ENCODE measurements at places on chromosomes 4 and X. TPM values are rescaled to one million over a fixed set of nuclear protein-coding genes. Genes with fewer than 3 reads are reported as not detected.

The SHISA3 gene
- total RNA-seq = 1.5 TPM

The SULT1E1 gene
- total RNA-seq = 72.5 TPM

The GPR173 gene
- 2.2 TPM for total RNA-seq

The SPATA18 gene
- total RNA-seq = 12.3 TPM

The MAGEB18 gene
- total RNA-seq = not detected

- H3K27me3 ChIP-seq = no peaks in the 10 kb centered on the region
- no peak for DNase-seq
- H3K4me3 ChIP-seq = no peak overlapping the region
- H3K36me3 ChIP-seq = no peaks in the 10 kb centered on the region
These were observed 10.4 kb downstream of the SLC10A7 start for GRCh38 chr4:146511381-146511780.

DNA sequence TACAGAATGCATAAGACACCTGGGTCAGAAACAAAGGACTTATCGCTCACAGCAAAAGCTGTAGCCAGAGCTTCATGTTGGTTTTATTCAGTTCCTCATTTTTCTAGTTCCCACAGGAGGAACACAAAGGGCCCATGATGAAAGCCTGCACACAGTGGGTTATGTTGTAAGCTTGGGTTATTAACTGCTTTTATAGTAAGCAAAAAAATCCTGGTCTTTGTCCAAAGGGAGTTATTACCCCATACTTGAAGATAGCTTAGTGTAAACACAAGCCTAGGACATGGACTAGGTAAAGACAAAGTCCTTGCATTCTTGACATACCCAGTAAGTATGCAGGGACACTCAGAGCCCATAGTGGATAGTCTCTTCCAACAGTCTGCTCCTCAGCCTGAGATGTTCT, 11.7 kb downstream of the BBS12 start:
- DNase-seq = peak; percentile 54
- no peaks in the 10 kb centered on the region for H3K36me3 ChIP-seq
- peaks cover 3% of the 10 kb centered on the region for H3K4me1 ChIP-seq
- no peak overlapping the region for H3K4me3 ChIP-seq
- H3K27me3 ChIP-seq = no peaks in the 10 kb centered on the region
- peak overlapping the region; percentile 62 for H3K27ac ChIP-seq

DNA sequence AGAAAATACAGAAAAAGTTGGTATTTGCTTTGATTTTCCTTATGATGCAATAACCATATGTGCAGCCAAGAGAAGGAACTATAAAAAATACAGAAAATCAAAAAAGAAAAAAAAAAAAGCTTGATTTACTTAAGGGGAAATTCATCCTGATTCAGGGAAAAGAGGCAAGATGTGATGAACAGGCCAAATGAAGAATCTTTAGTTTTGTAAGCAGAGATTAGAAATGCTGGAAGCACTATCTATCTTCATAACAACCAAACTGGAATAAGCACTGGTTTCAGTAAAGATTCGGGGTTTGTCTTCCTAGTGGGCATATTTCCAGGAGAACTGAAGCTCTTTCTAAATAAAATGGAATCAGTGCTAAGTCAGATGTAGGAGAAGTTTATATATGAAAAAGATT, 82.9 kb upstream of the KCNIP4 start:
- H3K27me3 ChIP-seq = no peaks in the 10 kb centered on the region
- H3K36me3 ChIP-seq = no peaks in the 10 kb centered on the region
- H3K4me1 ChIP-seq = no peaks in the 10 kb centered on the region
- H3K27ac ChIP-seq = no peak overlapping the region
- no peak overlapping the region for H3K4me3 ChIP-seq
- DNase-seq = no peak

DNA sequence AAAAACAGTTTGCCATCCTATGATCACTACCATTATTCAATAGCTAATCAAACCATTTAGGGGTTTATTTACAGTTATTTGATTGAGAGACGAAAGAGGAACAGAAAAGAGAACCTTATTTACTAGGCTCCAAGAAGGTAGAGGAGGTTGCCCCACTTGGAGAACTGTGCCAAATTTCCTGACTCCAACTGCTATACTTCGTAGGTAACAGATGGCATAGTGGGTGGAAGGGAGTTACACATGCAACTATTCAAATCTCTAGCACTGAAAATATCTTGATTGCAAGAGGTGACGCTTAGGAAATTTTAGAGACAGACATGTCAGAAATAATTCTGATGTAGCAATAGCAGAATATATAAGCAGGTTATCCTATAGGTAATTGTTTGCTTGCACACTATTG, 38.0 kb upstream of the TMPRSS11F start:
- no peaks in the 10 kb centered on the region for H3K4me1 ChIP-seq
- H3K4me3 ChIP-seq = no peak overlapping the region
- DNase-seq = no peak
- no peaks in the 10 kb centered on the region for H3K27me3 ChIP-seq
- H3K27ac ChIP-seq = no peak overlapping the region

DNA sequence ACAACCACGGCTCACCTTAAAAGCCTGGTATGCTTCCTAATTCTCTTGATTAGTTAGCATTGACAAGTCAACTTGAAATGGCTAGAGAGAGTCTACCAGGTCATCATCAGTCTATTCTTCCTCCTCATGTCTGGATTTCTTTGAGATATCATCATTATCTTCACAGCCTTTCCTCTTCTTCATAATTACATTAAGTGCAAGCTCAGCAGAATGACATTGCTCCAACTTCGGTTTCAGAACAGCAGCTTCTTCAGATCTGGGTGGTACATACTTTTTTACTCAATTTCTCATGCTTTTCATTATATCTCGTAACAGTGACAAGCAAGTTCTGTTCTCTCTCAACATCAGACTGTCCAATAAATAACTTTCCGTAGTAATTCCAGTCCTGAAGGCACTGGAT, 337.5 kb upstream of the TENM3 start:
- H3K4me3 ChIP-seq = no peak overlapping the region
- no peak overlapping the region for H3K27ac ChIP-seq
- no peaks in the 10 kb centered on the region for H3K4me1 ChIP-seq
- no peaks in the 10 kb centered on the region for H3K27me3 ChIP-seq
- H3K36me3 ChIP-seq = no peaks in the 10 kb centered on the region

GRCh38 chrX:2445662-2446623, 54.8 kb downstream of the DHRSX start:
- DNase-seq = no peak
- no peak overlapping the region for H3K4me3 ChIP-seq
- no peaks in the 10 kb centered on the region for H3K27me3 ChIP-seq
- no peak overlapping the region for H3K27ac ChIP-seq

- H3K36me3 ChIP-seq = no peaks in the 10 kb centered on the region
- no peak for DNase-seq
- no peaks in the 10 kb centered on the region for H3K27me3 ChIP-seq
- H3K4me3 ChIP-seq = no peak overlapping the region
- H3K4me1 ChIP-seq = no peaks in the 10 kb centered on the region
These were observed 105.8 kb downstream of the KCTD8 start for GRCh38 chr4:44342800-44343199.

DNA sequence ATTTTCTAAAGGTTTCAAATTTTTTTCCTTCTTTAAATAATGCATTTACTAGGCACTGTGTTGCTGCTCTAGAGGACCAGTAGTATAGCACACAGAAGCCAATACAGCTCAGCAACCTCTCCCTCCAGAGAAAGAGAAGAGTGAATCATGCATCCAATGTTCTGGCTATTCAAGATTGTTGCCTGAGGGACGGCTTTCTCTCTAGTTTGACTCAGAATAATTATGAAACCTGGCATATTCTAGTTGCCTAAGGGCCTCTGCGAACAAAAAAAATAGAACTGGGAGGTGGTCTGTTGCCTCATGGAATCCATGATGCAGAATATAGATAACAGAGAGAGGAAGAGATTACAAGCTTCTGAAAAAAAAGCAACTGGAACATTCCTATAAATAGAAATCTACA, 1233.3 kb upstream of the PABPC4L start:
- H3K27me3 ChIP-seq = no peaks in the 10 kb centered on the region
- no peak overlapping the region for H3K4me3 ChIP-seq
- DNase-seq = peak; percentile 4
- H3K36me3 ChIP-seq = no peaks in the 10 kb centered on the region
- no peaks in the 10 kb centered on the region for H3K4me1 ChIP-seq

DNA sequence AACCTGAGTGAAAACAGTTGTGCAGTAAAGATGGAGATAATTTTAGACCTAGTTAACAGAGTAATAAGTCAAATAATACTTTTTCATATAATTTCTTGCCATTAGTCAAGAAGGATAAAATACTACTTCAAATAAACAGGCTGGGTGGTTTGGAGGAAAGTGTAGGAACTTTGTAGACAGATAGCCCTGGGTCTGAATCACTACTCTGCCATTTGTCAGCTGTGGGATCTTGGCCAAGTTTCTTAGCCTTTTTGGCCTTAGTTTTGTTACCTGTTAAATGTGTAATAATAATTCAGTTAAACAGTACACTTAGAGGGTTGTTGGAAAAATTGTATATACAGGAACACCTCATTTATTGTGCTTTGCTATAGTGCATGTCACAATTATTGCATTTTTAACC, 163.7 kb downstream of the NPNT start:
- no peak overlapping the region for H3K27ac ChIP-seq
- H3K4me1 ChIP-seq = peaks cover 11% of the 10 kb centered on the region
- no peak for DNase-seq
- H3K4me3 ChIP-seq = no peak overlapping the region

- H3K4me3 ChIP-seq = no peak overlapping the region
- DNase-seq = no peak
- H3K27me3 ChIP-seq = no peaks in the 10 kb centered on the region
- H3K4me1 ChIP-seq = no peaks in the 10 kb centered on the region
- no peaks in the 10 kb centered on the region for H3K36me3 ChIP-seq
These were observed 54.5 kb downstream of the NPY5R start for GRCh38 chr4:163398238-163398637.

DNA sequence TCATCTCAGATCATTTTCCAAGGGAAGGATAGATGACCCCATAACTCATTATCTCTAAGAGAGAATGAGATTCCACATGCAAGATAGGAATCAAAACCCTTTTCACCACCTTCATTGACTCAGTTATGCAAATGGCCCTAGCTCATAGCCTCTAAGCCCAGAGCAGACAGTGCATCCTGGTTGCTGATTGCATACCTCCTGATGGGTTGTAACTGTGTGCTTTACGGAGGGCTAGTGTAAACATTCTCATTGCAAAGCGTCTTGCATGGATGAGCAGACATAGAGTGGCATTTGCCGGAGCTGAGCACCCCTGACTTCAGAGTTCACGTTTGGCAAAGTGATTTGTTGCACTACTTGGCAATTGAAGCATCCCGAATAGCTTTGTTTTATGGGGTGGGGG, 151.0 kb downstream of the VCX3A start:
- no peaks in the 10 kb centered on the region for H3K4me1 ChIP-seq
- no peak overlapping the region for H3K27ac ChIP-seq
- no peaks in the 10 kb centered on the region for H3K36me3 ChIP-seq
- no peak for DNase-seq
- no peaks in the 10 kb centered on the region for H3K27me3 ChIP-seq

DNA sequence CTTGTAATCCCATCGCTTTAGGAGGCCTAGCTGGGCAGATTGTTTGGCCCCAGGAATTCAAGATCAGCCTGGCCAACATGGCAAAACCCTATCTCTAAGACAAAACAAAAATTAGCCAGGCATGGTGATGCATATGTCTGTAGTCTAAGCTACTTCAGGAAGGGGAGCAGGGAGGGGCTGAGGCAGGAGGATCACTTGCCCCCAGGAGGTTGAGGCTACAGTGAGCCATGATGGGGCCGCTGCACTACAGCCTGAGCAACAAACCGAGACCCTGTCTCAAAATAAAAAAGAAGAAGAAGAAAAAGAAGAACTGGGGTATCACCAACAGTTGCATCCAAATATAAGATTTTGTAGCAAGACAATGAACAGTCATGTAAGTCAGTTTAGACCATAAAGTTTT, 47.3 kb upstream of the NFKB1 start:
- no peaks in the 10 kb centered on the region for H3K27me3 ChIP-seq
- no peaks in the 10 kb centered on the region for H3K36me3 ChIP-seq
- no peak for DNase-seq
- H3K27ac ChIP-seq = no peak overlapping the region
- H3K4me1 ChIP-seq = no peaks in the 10 kb centered on the region

DNA sequence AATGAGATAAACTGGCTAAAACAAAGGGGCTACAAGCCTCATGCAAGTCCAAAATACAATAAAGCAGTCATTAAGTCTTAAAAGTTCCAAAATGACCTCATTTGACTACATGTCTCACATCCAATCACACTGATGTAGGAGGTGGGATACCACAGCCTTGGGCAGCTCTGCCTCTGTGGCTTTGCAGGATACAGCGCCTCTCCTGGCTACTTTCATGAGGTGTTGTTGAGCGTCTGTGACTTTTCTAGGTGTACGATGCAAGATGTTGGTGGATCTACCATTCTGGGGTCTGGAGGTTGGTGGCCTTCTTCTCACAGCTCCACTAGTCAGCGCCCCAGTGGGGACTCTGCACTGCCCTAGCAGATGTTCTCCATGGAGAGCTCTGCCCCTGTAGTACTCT, 944.9 kb downstream of the TECRL start:
- H3K4me1 ChIP-seq = no peaks in the 10 kb centered on the region
- DNase-seq = no peak
- no peaks in the 10 kb centered on the region for H3K27me3 ChIP-seq
- H3K4me3 ChIP-seq = no peak overlapping the region
- H3K27ac ChIP-seq = no peak overlapping the region
- H3K36me3 ChIP-seq = no peaks in the 10 kb centered on the region

DNA sequence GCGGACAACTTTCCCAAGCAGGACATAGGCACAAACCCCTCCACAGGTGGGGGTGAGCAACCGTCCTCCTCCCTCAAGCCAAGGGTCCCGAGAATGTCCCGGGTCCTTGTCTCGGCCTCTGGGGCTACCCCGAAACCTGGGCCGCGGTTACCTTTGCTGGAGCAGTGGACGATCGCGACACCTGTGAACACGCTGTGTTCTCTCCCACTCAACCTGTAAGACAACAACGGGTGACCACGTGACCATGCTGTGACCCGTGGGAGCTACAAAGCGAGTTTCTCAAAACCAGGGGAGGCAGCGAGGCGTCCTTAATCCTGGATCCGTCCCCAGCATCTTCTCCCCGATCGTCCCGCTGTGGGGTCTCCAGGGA, 17.9 kb downstream of the ASMTL start:
- H3K27me3 ChIP-seq = no peaks in the 10 kb centered on the region
- H3K27ac ChIP-seq = no peak overlapping the region
- no peak overlapping the region for H3K4me3 ChIP-seq
- no peak for DNase-seq
- no peaks in the 10 kb centered on the region for H3K4me1 ChIP-seq
